ENCODE measurements at places on chromosomes 3 and 15. TPM values are rescaled to one million over a fixed set of nuclear protein-coding genes. Genes with fewer than 3 reads are reported as not detected.
A peak's percentile ranks its signal among the peaks of the same experiment; 100 is the strongest.

- ATAC-seq, result no peak
Observed at GRCh38 chr15:76451540-76451939, 115.0 kb downstream of the ISL2 start.

GRCh38 chr15:88652456-88653199 is 13.8 kb downstream of the ISG20 start:
- no peak for ATAC-seq

GRCh38 chr3:174220775-174221554 is 638.2 kb upstream of the NAALADL2 start:
- ATAC-seq, result no peak

DNA sequence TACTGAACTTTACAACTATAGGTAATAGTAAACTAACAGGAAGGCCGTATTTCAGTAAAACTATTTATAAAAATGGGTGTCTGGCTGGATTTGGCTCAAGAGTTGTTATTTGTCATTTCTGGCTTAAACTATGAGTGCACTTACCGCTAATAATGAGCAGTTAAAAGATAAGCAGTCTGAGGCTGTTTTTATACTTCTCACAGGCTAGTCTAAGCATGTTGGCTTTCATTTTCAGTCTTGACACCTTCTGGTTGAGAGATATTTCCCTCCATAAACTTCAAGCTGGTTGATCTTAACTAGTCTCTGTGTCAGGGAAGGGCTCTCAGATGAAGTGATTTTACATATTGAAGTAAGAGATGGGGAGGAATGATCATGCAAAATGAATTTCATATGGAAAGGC is 96.1 kb downstream of the RSRC1 start:
- ATAC-seq, result no peak

DNA sequence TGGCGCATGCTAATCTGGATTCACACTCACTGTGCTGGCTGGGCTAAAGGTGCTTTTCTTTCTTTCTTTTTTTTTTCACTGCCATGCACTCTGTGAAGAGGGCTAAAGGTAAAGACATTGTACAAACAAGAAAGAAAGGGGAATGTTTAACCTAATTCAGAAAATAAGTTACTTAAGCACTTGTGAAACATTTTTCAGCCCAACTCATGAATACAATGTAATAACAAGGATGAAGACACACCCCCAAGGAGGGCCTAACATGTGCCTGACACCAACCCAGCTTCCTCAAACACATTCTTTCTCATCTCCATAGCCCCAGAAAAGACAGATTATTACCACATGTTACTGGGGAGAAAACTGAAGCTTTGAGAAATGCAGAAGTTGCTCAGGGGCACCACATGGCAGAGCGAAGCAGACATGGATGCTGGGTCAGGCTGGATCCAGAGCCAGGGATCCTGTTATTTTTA is 5.7 kb downstream of the STIMATE start:
- ATAC-seq, result peak; percentile 73

- no peak for ATAC-seq
Observed at GRCh38 chr3:30686799-30687198, 80.4 kb downstream of the TGFBR2 start.

DNA sequence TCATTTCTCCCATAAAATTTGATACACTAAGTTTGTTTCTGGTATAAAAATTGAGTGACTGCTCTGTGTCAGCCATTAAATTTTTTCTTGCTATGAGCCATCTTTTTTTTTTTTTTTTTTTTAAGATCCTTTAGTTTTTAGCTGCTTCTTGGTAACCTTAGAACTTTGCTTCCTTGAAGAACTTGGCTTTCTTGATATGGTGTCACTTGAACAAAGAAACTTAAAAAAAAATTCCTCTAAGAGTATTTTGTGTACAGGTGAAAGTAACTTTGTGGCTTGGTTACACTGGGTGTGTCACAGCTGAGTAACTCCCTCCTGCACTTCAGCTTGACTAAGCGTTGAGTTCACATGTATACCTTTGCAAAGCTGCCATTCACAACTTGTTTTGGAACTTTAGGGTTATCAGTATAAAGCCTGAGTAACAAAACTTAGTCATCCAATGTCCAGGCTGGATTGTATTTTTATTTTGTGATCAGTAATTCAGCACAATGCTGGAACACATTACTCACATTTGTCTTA is 6.5 kb downstream of the CHD2 start:
- no peak for ATAC-seq

GRCh38 chr15:62886431-62887071 is 156.0 kb upstream of the TPM1 start:
- no peak for ATAC-seq

DNA sequence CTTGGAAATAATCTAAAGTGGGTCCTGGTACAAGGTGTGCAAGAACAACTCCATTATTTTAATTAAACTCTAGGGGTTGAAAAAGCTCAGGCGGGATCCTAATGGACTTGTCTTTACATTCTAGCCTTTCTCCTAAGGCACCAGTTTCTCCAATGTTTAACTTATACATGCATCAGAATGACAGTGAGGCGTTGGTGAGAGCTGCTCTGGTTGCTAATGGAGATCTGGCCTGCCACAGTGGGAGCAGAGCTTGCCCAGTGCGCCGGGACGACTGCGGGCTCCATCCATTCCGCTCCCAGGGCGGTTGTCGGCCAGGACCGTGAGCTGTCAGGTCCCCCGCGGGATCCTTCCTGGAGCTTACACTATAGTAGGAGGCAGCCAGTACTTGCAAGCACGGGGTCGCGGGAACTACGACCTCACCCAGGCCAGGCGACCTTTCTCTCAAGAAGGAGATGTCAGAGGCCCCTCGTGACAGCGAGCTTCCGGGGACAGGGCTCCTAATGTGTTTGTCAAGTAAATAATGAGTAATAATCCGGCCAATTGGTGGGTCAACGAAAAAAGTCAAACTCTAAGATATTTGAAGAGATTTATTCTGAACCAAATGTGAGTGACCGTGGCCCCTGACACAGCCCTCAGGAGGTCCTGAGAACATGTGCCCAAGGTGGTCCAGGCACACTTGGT is 991 bp upstream of the HIGD1A start:
- ATAC-seq, result no peak

- ATAC-seq, result no peak
Observed at GRCh38 chr15:81982808-81983207, 63.0 kb downstream of the MEX3B start.

- no peak for ATAC-seq
Observed at GRCh38 chr3:20225769-20226168, 39.8 kb upstream of the SGO1 start.

Gene BNC1
- total RNA-seq, result 0.27 TPM

Gene CDV3
- total RNA-seq, result 201 TPM
